ENCODE measurements at places on chromosomes 1 and 21. TPM values are rescaled to one million over a fixed set of nuclear protein-coding genes. Genes with fewer than 3 reads are reported as not detected.

Gene CYP4A22
- total RNA-seq, result not detected

Gene KDF1
- total RNA-seq, result not detected

Gene COL11A1
- not detected for total RNA-seq

Gene TARS2
- 15.4 TPM for total RNA-seq

Gene PBX1
- 0.36 TPM for total RNA-seq

Gene SIKE1
- total RNA-seq, result 36.7 TPM

Gene RLF
- total RNA-seq, result 4.0 TPM

Gene ATF3
- 0.99 TPM for total RNA-seq

Gene ERICH3
- total RNA-seq, result not detected

Gene POLR3C
- total RNA-seq, result 30.9 TPM

Gene ELAPOR1
- total RNA-seq, result not detected

Gene TMEM54
- 6.3 TPM for total RNA-seq

Gene FCRL1
- not detected for total RNA-seq

Gene BRDT
- not detected for total RNA-seq

Gene PPM1J
- total RNA-seq, result 2.4 TPM
